ENCODE measurements at places on chromosomes 1 and 21. TPM values are rescaled to one million over a fixed set of nuclear protein-coding genes. Genes with fewer than 3 reads are reported as not detected.

Gene RNU1-2
- total RNA-seq = 2,232 TPM

Gene TENT5C
- total RNA-seq = 20.7 TPM

Gene TBX19
- 1.4 TPM for total RNA-seq

Gene CD1D
- not detected for total RNA-seq

Gene HSF2BP
- total RNA-seq = 0.24 TPM

Gene SMIM1
- not detected for total RNA-seq

Gene LGR6
- 0.08 TPM for total RNA-seq

DNA sequence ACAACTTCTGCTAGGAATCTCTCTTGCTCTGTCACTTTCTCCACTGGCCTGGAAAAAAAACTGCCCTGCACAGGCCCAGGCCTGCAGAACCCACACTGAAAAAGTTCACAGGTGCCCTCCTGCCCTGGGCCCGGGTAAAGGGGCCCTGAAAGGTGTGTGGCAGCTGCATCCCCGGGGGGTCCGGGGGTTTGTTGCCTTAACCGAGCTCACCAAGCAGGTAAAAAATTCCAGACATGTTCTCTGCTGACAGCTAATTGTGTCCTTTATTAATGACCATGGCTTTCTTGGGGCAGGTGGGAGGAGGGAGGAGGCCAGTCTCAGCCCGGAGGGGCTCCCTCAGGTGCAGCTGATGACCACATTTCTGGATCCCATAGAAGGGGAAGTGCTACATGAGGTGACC lies 122.9 kb downstream of the LACTBL1 start:
- DNase-seq = no peak

- DNase-seq = no peak
These were observed 63.9 kb downstream of the URB2 start for GRCh38 chr1:229689904-229690303.

DNA sequence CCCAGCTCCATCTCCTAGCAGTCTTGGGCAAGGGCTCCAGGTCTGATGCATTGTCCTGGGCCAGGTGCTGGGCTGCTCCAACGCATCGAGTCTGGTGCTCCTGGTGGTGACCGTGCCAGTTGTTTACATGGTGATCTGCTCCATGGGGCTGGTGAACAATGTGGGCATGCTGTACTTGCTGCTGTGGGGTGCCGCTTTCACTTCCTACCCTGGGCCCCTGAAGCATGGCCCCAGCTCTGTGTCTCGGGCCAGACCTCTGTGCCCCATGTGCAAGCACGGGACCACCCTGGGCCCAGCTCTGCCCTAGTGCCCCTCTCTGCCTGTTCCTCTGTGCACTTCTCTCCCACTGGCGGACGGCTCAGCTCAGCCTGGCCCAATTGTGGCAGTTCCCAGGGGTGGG lies 119.4 kb downstream of the MAST2 start:
- DNase-seq = no peak

DNA sequence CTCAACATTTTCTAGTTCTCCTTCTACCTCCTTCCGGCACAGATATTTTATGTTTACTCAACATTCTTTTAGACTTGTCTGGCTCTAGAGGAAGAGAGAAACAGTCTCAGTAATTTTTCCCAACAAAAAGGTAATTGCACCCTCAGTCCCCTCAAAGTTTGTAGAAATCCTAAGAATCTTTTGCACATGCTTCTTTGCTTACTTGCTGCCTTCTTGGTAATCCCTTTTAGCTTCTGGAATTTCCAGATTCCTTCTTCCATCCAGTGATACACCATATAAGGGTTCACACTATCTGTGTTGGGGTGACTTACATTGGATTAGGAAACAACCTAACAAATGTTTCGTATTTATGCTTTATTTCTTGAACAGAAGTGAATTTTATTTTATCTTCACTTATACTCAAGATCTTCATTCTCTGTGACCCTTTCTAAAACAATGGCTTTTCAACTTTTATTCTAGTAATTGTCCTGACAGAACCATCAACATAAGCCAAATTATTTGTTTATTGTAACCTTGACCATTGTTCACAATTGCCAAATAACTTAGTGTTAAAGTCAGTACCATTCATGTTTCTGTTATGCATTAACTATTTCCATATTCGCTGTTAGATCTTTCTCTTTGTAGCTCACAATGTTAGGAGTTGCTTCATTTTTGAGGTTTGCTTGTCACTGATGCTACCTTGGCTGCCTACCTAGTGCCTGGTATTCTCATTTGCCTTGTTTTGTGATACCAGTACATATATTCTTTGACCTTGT lies 238.1 kb downstream of the HMCN1 start:
- no peak for DNase-seq

DNA sequence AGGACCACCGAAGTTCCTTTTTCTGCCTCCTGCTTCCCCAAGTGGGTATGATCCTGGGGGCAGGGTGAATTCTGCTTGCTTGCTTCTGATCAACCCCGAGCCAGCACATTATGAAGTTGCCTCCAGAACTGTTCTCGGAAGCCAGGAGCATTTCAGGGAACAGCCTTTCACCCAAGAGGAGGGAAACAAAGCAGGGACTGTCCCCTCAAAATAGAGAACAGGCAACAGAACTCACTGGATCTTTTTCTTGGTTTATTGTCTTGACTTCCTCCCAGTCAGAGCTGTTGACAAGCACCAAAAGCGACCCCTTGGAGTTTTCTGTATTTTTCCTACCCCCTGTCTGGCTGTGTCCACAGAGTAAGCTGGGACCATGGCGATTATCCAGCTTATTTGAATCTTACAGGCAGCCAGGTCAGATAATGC lies 258.3 kb upstream of the SGIP1 start:
- no peak for DNase-seq

GRCh38 chr1:5691795-5692509 lies 300.3 kb downstream of the NPHP4 start:
- DNase-seq = no peak

DNA sequence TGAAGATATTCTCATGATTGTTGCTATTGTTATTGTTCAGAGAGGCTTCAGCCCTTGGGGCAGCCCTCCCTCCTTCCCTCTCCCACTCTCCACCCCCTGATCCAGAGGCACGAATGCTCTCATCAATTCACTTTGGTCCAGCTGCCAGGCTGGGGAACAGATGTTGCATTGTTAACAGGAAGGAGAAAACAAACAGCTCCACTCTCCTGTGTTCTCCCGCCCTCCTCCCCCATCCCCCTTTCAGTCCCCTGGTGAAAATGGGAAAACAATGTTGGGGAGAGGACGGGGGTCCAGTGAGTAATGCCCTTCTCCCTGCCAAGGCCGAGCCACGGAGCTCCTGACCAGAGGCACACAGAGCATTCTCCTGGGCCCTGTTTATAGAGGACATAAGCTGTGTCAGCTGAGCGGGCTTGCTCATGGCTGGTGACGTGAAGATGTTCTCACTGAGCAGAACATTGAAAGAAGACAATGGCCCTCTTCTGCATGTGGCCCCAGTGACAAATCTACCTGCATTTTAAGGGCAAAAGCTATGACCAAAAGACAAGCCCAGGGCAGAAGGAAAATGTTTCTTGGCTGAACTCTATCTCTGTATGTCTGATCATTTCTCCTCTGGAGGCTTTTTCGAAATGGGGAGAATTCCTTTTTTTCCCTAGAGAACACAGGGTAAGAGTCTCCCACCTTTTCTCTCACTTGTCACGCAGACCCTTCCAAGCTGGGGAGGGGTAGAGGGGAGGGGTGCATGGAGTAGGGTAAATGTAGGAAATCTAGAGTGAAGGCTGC lies 111.7 kb downstream of the GLUL start:
- DNase-seq = no peak

- no peak for DNase-seq
These were observed 56.2 kb upstream of the FASLG start for GRCh38 chr1:172602706-172603105.

- no peak for DNase-seq
These were observed 20.4 kb downstream of the WNT4 start for GRCh38 chr1:22122273-22123070.

- DNase-seq = no peak
These were observed 57.0 kb upstream of the PRDM2 start for GRCh38 chr1:13643017-13643416.

GRCh38 chr1:43062527-43063095 lies 103.9 kb upstream of the SLC2A1 start:
- DNase-seq = no peak

- no peak for DNase-seq
These were observed 43.8 kb upstream of the SELENON start for GRCh38 chr1:25756215-25756614.

DNA sequence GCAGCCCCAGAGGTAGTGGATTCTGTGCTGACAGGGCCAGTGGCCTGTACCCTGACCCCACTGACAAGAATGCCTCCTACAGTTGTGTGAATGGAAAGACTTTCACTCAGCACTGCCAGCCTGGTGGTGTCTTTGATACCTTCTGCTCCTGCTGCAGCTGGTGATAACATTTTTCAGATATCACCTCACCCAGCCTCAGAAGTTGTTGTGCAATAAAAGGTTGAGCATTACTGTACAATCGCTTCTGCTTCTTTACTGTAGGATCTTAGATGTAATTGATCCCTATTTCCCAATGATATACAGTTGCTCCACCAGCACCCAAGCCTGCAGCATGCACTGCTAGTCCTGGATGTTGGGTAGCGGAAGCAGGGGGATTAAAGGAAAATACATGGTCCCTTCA lies 4.8 kb upstream of the CHIA start:
- no peak for DNase-seq

DNA sequence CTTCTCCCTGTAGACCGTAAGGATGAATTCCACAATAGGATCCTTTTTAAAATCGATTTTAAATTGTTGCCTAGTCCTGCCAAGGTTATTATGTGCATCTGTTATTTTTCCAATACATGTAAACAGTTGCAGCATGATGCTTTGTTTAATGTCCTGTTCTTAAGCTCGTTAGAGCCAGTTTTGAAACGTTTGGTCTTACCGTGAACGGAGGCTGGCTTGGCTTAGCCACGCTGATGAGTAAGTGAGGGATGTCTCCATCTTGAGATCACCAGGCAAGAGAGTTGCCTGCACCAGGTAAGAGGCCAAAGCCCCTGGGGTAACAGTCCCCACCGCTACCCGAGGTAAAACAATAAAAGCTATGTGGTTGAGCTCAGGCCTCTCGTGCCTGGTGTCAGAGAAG lies 17.3 kb downstream of the CSTB start:
- DNase-seq = no peak

DNA sequence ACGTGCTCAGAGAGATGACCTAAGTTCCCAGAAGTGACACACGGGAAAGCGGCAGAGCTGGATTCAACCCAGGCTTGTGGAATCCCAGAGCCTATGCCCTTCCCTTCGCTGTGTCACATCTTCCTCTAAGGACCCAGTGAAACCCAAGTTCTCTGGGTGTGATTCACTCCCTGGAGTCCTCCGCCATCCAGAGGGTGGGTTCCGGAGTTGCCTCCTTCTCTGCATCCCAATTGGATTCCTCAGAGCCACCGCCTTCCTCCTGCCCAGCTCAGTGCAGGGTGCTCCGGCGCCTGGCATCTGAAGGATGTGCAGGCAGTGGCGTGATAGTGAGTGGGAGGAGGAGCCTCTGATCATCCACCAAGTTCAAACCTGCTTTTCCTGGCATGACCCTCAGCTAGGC lies 20.7 kb upstream of the RCC2 start:
- DNase-seq = no peak

DNA sequence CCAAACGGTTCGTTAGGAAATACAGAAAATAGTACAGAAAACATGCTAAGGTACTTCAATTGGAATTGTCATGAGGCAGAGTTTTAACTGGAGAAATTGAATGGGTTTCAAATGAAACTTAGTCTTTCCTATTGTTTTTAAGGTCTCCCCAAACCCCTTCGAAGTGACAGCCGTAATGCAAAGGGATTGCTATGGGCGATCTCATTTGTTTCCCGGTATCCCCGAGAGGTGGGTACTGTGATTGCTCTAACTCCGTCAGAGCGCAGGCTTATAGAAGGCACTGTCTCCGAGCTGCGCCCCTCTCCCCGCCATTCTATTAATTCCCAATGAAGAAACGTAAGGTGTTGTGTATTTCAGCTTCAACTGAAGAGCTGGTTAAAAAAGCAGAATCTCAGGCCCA lies 22.0 kb upstream of the RNF187 start:
- no peak for DNase-seq

DNA sequence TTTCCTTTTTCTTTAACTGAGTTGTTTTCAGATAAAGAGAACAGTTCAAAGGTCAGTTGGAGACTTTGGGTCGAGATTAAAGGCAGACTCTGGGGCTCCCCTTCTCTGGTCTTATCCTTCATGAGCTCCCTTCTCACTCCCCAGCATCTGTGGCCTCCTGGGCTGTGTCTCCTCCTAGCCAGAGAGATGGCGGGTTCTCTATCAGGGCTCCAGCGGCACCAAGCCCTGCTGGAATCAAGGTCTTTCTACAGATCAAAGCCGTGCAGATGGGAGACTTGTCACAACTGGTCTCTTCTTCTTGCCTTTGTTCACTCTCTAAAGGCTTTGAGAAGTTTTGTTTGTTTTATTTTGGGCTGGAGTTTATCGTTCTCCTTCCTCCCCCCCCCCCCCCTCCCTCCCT lies 373.7 kb upstream of the C1orf174 start:
- DNase-seq = no peak

GRCh38 chr1:165857046-165857801 lies 29.8 kb downstream of the UCK2 start:
- DNase-seq = no peak
